ENCODE measurements at places on chromosomes 16 and 17. TPM values are rescaled to one million over a fixed set of nuclear protein-coding genes. Genes with fewer than 3 reads are reported as not detected.

DNA sequence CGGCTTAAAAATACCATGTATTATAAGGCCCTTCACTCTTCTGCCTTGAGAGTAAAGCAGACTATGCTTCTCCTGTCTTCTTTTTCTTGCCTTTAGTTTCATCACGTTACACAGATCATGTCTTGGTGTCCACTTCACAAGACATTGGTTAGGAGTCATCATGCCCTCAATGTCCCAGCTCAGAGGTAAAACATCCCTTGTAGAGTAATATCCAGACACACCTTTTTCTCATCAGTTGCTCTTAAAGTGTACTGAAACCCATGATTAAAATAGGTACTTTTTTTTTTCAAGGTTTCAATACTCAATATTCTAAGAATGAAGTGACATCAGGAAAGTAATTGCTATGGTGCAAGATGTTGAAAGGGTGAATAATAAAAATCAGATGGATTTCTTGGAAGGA lies 267.8 kb downstream of the PMP22 start:
- no peak for DNase-seq

- DNase-seq, result no peak
Observed at GRCh38 chr16:85263239-85263585, 150.9 kb upstream of the CIBAR2 start.

GRCh38 chr17:1568950-1569810 lies 6.6 kb upstream of the PITPNA start:
- no peak for DNase-seq

DNA sequence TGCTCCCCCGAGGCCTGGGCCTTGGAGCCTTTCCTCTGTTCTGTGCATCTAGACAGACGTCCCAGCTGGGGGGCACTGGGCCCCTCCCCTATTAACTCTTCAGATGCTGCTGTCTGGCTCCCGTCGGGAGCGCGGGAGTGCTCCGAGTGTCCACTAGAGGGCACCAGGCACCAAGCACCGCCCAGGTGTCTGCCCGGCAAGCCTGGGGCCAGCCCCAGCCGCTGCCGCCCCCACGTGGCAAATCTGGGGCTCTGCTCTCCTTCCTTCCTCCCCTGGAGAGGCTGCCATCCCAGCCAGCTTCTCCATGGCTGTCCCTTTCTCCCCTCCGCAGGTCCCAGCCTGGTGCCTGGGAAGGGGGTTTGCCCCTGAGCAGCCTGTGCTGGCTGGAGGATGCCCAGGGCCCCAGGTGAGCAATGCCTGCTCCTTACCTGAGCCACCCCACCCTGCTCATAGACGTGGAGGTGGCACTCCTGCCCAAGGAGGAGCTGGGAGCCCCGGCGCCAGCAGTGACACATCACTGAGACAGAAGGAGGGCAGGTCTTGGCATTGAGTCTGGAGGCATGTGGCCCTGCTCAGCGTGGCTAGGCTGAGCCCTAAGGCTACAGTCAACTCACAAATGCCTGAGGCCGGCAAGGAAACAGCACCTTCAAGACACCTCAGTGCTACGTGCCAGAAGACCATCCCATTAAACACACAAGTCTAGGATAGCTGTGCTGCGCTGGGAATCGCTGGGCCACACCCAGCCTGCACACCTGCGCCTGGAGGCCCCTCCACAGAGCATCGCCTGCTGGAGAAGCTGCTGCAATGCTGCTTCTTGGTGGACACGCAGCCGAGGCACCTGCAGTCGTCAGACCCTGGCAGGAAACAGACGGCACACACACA lies 19.7 kb downstream of the TMEM235 start:
- DNase-seq, result peak; percentile 95

The CTRL gene
- total RNA-seq, result 2.9 TPM

DNA sequence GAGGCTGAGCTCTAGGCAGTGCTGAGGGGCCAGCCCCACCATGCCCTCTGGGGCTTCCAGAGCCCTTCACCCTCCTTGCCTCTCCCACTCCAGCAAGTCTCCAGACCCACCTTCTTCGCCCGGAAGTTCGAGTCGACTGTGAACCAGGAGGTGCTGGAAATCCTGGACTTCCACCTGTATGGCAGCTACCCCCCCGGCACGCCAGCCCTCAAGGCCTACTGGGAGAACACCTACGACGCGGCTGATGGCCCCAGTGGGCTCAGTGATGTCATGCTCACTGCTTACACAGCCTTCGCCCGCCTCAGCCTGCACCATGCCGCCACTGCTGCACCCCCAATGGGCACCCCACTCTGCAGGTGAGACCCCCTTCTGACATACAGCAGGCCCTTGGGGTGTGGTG lies 10.5 kb downstream of the XYLT2 start:
- no peak for DNase-seq

DNA sequence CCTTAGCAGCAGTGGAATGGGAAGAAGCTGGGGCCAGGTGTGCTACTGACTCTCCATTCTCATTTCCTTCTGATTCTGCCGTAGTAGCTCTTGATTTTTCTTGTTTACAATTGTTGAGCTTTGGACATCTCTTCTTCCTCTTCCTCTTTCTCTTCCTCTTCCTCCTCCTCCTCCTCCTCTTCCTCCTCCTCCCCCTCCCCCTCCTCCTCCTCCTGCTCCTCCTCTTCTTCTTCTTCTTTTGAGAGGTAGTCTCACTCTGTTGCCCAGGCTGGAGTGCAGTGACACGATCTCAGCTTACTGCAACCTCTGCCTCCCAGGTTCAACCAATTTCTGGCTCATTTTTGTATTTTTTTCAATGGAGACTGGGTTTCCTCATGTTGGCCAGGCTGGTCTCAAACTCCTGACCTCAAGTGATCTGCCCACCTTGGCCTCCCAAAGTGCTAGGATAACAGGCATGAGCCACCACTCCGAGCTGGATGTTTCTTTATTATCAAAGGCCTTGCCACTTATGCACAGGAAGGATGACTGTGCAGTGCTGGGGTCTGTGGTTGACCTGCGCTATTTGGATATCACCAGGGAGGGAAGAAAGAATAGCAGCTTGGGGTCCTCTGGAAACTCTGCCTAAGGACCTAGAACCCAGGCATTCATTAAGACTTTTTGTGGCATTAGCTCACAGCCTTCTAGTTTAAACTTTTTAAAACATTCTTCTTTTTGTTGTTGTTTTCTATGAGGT lies 127.8 kb upstream of the KCNJ16 start:
- no peak for DNase-seq

- DNase-seq, result no peak
Observed at GRCh38 chr17:40451420-40451819, 8.2 kb downstream of the IGFBP4 start.

The TBC1D3C gene
- not detected for total RNA-seq

GRCh38 chr17:907725-908124 lies 71.9 kb downstream of the NXN start:
- no peak for DNase-seq

DNA sequence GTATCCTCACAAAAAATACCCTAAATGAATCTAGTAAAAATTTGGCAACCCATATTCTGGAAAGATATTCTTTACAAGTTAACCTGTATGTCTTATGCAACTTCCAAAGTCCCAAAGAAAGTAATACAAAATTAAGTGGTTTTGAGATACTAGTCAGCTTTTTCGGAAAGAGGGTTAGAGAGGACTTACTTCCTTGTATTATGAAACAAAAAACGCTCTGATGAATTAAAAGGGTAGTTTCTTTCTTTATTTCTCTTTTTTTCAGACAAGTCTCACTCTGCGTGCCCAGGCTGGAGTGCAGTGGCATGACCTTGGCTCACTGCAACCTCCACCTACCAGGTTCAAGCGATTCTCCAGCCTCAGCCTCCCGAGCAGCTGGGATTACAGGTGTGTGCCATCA lies 51.6 kb downstream of the KANSL1 start:
- DNase-seq, result no peak

The ZPBP2 gene
- total RNA-seq, result not detected

DNA sequence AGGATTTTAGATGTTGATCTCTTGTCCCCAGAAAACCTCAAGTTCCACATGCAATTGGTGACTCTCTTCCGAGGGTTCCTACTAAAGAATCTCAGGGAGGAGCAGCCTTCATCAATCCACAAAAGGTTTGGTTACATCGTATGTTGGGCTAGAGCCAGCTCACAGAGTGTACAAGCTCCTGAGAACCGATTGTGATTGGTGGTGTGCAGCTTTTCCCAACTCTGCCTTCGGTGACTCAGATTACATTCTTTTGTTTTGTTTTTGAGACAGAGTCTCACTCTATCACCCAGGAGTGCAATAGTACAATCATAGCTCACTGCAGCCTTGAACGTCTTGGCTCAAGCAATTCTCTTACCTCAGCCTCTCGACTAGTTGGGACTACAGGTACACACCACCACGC lies 172.4 kb downstream of the PMP22 start:
- no peak for DNase-seq

- peak; percentile 49 for DNase-seq
Observed at GRCh38 chr16:30570636-30571444, 674 bp downstream of the ZNF688 start.

The TMEM114 gene
- total RNA-seq, result not detected

The PIMREG gene
- 13.5 TPM for total RNA-seq

GRCh38 chr16:49366669-49367068 lies 6.9 kb upstream of the C16orf78 start:
- DNase-seq, result no peak

The DNAAF8 gene
- 1.5 TPM for total RNA-seq

DNA sequence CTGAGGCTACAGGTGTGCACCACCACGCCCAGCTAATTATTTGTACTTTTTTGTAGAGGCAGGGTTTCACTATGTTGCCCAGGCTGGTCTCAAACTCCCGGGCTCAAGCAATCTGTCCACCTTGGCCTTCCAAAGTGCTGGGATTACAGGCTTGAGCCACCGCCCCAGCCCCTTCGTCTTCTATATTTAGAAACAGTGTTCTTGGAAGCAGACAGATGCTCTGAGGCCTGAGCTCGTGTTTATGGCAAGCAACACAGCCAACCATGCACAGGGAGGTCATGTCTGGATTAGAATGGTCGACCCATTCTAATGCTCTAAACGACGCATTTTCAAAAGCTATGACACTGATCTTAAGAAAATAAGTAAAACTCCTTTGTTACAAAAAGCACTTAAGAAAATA lies 16.6 kb downstream of the TMEM204 start:
- DNase-seq, result no peak

DNA sequence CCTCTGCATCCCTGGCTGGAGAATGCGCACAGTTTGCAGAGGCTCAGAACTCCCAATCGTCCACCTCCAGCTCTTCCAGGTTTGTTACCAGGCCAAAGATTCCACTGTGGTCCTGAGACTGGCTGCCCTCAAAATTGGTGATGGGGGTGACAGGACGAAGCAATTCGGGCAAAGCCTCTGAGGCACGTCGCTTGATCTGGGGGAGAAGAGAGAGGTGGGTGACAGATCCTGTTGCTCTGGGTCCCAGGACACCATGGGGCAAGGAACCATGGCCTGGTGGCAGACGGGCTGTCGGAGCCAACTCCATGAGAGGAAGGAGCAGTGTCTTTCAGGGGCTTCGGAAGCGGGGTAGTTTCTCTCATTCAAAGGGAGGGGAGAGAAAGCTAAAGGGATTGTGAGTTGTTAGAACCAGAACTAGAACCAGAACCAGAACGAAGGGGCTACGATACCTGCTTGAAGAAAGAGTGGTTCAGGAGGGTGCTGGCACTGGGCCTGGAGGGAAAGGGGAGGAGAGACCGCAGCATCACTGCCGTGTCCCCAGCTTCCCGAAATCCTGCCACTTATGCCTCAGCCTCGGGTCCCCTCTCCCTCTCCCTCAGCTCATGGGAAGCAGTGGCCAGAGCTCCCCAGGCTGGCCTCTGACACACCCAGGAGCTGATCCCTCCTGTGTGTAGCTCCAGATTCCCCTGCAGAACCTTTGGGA lies 3.8 kb upstream of the LIMD2 start:
- DNase-seq, result no peak

- no peak for DNase-seq
Observed at GRCh38 chr17:78706271-78706915, 75.7 kb downstream of the CYTH1 start.

The KRTAP4-5 gene
- not detected for total RNA-seq

DNA sequence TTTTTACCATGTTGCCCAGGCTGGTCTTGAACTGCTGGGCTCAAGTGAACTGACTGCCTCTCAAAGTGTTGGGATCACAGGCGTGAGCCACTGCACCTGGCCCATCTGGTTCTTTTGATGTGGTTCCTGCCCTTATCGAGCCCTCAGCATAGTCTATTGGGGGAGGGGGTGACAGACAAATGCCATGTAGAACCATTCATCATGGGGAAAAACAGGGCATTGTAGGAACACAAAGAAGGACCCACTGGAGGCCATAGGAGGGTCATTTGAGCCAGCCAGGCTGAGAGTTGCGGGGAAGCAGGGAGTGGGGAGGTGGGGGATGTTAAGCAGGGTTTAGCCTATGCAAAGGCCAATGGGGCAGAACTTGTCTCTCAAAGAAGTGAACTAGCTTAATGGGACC lies 11.9 kb downstream of the SEC14L5 start:
- no peak for DNase-seq

The OTOA gene
- total RNA-seq, result 0.36 TPM

The IL17C gene
- total RNA-seq, result not detected

DNA sequence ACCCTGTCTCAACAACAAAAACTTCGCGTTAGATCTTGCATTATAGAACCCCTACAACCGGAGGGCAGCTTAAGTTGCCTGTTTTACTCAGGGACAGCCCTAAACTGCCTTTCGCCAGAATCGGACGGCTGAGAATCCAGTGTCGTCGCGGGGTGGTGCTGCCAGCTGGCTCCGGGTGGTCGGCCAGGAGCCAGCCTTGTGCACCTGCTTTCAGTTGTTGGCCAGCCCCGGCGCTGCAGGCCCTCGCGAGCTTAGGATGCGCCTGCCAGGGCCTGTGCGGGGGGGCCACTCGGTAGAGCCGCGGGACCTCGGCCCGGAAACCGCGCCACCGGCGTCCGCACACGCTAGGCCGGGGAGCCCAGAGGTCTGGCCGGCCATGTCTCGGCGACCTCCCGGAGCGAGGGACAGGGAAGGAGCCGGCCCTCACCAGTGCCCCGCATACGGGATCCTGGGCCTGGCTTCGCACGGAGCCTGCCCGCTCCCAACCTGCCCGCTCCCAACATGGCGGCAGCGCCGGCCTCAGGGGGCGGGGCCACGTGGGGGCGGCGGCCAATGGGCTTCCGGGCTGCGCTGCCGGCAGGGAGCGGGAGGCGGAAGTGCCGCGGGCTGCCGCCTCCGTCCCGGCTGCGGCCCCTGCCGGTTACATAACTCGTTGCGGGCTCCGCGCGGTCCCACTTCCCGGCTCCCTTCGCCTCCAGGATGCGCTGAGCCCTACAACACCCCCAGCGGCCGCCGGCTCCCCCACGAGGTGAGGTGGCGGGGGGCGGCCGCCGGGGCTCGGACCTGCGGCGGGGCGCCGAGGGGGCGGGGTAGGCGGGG lies 14.2 kb downstream of the NAA60 start:
- DNase-seq, result peak; percentile 98

The LYRM9 gene
- 12.4 TPM for total RNA-seq

The NACA2 gene
- total RNA-seq, result not detected

GRCh38 chr16:69732101-69732500 lies 5.7 kb upstream of the NQO1 start:
- DNase-seq, result no peak

The MMD gene
- 57.8 TPM for total RNA-seq

The TOX3 gene
- total RNA-seq, result 15.7 TPM

The NPIPB5 gene
- total RNA-seq, result 363 TPM

GRCh38 chr16:26041952-26042668 lies 350.4 kb downstream of the HS3ST4 start:
- no peak for DNase-seq

The CPPED1 gene
- 11.2 TPM for total RNA-seq

The ST6GALNAC2 gene
- 0.54 TPM for total RNA-seq

GRCh38 chr16:54928016-54928356 lies 2.7 kb upstream of the IRX5 start:
- no peak for DNase-seq

The CHST4 gene
- not detected for total RNA-seq

GRCh38 chr17:74342224-74342623 lies 16.2 kb downstream of the KIF19 start:
- no peak for DNase-seq
